AG08396 (cell line): ENCODE measurements at places on chromosomes 1 and 21.

GRCh38 chr21:34992736-34993398, 56.2 kb downstream of the RUNX1 start:
- peak; percentile 34 for DNase-seq

- no peak for DNase-seq
Observed at GRCh38 chr1:30411206-30411605, 312.2 kb downstream of the MATN1 start.

GRCh38 chr1:206575894-206576737, 36.1 kb downstream of the EIF2D start:
- DNase-seq: no peak

DNA sequence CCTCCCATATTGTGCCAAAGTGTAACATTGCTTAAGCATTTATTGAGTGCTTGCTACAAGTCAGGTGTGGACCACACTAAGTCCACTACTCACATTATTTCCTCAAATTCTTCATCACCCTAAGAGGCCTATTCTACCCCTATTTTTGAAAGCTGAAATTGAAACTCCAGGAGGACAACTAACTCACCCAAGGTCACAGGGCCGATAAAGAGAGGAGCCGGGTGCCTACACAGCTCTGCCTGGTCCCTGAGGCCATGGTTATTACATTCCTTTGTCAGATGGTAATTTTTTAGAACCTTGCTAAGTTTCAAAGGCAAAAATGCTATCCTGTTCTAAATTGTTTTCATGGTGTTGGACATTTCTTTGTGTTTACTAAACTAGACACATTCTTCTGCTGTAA, 24.2 kb upstream of the KLHDC8A start:
- no peak for DNase-seq

DNA sequence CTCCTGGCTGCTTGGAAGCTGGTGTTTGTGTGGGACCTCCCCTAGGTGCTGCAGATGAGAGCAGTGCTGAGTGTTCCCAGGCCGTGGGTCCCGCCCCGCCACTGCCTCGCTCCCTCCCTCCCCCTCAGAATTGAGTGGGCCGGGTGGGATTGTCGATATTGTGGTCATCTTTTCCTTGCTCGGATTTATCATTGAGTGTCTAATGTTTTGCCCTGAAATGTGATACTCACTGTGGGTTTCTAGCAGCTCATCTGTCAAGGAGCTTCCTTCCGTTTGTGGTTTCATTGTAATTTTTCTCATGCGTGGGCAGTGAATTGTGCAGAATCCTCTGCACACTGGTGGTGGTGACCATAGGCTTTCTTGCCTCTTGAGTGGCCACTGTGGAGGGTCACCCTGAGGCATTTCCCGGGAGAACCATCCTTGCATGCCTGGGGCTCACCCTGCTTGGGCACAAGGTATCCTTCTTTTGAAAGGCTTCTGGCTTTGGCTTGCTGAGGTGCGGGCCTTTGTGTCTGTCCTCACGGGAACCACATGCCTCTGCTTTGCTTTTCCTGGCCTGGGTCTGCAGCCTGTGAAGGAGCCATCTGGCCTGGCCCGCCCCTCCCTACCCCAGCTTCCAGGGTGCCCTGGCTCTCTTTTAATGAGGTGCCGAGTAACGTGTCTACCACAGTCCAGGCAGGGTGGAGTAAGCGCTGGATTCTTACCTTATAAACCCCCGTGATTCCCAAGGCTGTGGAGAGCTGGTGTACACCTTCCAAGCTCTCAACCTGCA, 25.6 kb downstream of the SLX9 start:
- no peak for DNase-seq

- no peak for DNase-seq
Observed at GRCh38 chr1:93672477-93673162, 9.0 kb downstream of the BCAR3 start.

GRCh38 chr1:193368302-193368701, 181.9 kb upstream of the B3GALT2 start:
- no peak for DNase-seq

- DNase-seq: no peak
Observed at GRCh38 chr1:42658877-42659337, 684 bp downstream of the PPIH start.

DNA sequence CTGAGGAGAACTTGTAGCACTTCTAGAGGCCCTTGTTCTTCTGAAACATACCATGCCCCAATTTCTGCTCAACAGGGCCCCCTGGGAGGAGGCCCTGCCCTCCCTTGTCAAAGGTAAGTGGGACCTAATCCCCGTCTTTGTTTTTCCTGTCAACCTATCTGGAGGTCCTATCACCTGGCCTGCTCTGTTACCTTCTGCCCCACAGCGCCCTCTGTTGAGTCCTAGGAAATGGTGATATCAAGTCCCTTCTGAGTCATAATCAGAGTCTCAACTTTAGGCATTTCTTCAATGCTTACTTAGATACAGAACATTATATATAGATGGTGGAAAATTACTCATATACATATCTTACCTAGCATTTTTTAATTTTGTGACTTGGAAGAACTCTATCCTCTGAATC, 28.2 kb upstream of the FCRL4 start:
- DNase-seq: no peak

GRCh38 chr1:229280921-229281320, 10.0 kb downstream of the RAB4A start:
- no peak for DNase-seq

- DNase-seq: no peak
Observed at GRCh38 chr1:192476802-192477298, 98.7 kb upstream of the RGS1 start.

DNA sequence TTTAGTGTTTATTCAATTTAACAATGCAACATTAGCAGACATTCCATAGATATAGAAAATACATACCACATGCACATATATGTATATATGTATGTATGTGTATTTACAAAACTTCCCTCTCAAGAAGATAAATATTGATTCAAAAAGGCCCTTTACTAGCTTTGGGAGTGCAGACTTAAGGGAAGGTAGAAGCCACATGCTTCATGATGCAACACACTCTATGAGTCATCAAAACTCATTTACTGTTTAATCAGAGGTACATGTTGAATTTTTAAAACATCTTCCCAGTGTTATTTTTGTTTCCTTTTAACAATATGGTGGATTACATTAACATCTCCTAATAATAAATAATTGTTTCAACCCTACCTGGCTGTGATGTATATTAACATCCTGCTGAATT, 61.4 kb upstream of the KIRREL1 start:
- peak; percentile 12 for DNase-seq

DNA sequence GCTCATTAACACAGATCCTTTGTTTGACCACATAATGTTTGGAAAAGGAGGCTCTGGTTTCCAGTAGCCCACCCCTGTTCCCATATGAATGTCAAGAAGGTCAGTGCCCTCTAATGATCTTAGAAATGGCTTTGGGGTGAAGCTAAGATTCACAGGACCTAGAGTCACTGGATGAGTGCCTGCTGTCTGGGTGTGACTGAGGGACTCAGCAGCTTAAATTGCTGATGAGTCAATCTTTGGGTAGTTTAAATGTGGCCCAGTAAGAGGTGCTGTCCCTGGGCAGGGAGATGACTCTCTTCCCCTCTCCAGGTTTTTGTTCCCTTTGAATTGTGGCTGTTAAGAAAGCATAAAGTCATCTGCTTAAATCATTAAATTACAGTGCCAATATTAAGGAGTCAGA, 50.6 kb downstream of the L1TD1 start:
- DNase-seq: no peak

- no peak for DNase-seq
Observed at GRCh38 chr1:206898915-206899431, 1.7 kb downstream of the IL24 start.

DNA sequence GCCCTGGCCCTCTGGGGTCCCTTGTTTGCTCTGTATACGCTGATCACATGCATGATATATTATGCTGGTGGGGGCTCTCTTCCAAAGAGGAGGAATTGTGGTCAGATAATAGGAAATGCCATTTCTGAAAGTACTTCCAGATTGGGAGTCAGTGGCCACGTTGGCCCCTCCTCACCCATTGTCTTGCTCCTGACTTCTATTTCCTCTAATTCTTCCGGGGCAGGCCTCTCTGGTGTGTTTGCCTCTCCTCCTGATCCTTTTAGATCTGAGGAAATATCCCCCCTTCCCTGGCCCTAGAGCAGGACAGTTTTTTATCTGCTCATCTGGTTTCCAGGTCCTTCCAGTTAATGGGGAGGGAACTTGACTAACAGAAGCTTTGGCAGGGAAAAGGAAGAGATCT, 2.9 kb downstream of the VANGL2 start:
- no peak for DNase-seq

GRCh38 chr1:59731591-59731990, 83.2 kb upstream of the HOOK1 start:
- no peak for DNase-seq

- no peak for DNase-seq
Observed at GRCh38 chr1:6126521-6127067, 53.5 kb downstream of the CHD5 start.

DNA sequence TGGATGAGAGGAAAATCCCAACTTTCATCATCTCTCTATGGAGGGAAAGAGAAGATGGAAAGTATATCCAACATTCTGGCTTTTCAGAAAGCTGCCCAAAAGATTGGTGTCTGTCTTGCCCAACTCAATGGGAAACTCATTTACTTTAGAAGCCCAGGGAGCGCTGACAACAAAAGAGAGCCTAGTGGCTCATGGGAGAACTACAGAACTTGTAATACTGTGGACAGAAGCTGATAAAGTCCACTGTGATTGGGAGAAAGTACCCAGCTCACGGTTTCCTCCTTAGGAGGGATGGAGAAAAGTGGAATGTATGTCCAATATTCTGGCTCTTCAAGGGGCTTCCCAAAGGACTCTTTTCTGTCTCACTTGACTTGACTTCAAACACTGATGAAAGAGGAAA, 66.0 kb downstream of the RGS21 start:
- DNase-seq: no peak

DNA sequence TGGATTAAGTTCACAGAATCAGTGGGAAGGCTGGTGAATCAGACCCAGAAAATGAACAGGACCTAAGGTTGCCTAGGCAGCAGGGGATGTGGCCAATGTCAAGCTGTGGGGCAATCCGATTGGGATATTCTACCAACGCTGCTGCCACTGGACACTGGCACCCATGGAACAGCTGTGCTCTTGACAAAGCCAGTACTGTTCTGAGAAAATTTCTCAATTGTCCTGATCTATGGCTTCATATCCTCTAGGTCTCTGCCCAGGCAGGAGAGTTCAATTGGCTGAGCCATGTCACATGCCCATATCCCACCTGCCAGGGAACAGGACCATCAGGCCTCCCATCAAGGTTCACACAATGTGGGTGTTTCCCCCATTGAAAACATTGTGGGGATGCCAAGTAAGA, 6.2 kb downstream of the TACSTD2 start:
- DNase-seq: no peak

DNA sequence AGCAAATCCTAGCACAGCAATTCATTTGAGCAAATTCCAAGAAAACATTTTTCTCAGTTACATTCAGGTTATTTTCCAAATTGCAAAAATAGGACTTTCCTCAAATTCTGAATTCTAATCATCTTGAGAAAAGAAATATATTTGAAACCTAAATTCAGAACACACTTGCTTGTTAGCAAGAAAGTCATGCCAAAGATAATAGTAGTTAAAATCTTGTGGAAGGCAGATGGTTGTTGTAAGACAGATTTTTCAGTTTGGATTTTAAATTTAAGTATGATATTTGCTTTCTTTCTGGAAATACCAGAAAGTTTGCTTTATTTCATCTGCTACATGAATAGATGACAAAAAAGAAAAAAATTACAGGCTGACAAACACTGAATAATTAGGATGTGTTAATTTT, 29.1 kb downstream of the SNX7 start:
- DNase-seq: no peak

DNA sequence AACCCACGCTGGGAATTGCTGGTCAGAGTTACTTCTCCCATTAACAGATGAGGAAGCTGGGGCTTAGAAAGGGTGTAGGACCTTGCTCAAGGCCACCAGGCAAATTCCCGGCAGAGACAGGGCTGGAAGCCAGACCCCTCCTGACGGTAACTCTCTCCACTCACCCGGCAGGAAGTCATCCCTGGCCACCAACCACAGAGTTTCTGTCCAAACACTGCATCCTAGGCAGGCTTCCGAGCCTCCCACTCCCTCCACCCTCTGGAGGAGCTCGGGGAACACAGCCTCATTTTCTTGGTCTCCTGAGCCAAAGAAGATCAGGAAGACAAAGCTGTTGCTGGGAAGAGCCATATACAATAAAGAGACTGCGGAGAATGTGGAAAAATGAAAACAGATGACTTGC, 25.0 kb upstream of the ZNF436 start:
- DNase-seq: peak; percentile 82

DNA sequence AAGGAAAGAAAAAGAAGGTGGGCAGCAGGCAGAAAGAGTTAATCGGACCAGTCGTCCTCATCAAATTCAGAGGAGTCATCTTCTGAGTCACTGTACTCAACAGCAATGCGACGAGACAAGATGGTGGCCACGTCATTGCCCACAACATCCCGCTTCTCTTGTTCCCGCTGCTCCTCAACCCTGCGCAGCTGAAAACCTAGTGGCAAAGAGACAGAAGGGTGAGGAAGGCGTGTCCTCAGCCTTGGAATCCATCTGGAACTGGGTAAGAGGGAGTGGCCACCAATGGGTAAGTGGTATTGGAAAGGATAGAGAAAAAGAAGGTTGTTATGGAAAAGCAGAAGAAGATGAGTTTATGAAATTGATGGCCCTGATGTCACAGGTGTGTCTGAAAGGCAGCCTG, 15.7 kb downstream of the GPR3 start:
- no peak for DNase-seq

- no peak for DNase-seq
Observed at GRCh38 chr1:230498704-230499103, 72.6 kb upstream of the PGBD5 start.

DNA sequence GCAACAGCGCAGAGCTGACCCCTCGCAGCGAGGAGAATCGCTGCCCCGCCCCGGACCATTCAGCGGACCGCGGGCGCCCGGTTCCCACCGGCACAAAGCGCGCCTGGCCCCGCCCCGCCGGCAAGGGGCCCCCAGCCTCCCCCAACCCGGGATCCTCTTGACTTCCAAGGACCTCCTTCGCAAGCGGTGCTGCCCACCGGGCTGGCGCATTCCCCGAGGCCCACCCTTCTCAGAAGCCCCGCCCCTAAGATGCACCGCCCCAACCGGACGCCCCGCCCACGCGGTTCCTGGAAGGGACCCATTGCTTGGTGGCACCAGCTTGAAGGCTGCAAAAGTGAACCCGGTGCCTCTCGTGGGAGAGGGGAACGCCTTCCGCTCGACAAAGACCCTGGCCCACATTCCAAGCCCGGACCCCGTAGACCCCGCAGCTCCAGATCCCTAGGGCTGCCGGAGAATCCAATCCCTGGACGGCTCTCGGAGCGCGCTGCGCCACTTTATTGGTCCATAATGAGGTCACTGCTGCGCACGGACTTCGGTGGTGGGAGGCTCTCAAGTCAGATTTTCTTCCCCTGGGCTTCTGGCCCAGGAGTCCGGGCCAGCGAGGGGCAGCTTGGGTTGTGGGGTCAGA, 2.0 kb downstream of the HES3 start:
- no peak for DNase-seq

- no peak for DNase-seq
Observed at GRCh38 chr1:201788296-201788695, 40.7 kb upstream of the IPO9 start.
